ENCODE measurements at places on chromosomes 16 and 17. TPM values are rescaled to one million over a fixed set of nuclear protein-coding genes. Genes with fewer than 3 reads are reported as not detected.

Gene EVPLL
- not detected for total RNA-seq

Gene UTS2R
- total RNA-seq: 0.22 TPM

Gene SCARF1
- total RNA-seq: 1.5 TPM

Gene RAB37
- total RNA-seq: not detected

Gene KLHL11
- total RNA-seq: 13.8 TPM

Gene MYO15A
- 0.18 TPM for total RNA-seq

Gene SECTM1
- total RNA-seq: not detected

Gene CFAP20
- 56.5 TPM for total RNA-seq

Gene RNF43
- 2.7 TPM for total RNA-seq

Gene BEAN1
- not detected for total RNA-seq

Gene KRTAP16-1
- not detected for total RNA-seq

Gene TBX21
- total RNA-seq: 0.18 TPM

Gene KRTAP4-5
- not detected for total RNA-seq

Gene MLX
- total RNA-seq: 50.0 TPM

Gene TK2
- 5.7 TPM for total RNA-seq

Gene PPP1R27
- 2.3 TPM for total RNA-seq

Gene PRAC1
- total RNA-seq: not detected

Gene CPNE7
- 73.4 TPM for total RNA-seq

Gene PIK3R6
- total RNA-seq: not detected

Gene SLC35G6
- total RNA-seq: not detected

Gene TNFSF12
- 0.56 TPM for total RNA-seq

Gene ITGAD
- not detected for total RNA-seq

Gene CDK3
- 5.0 TPM for total RNA-seq

Gene FLOT2
- total RNA-seq: 138 TPM

Gene RCVRN
- not detected for total RNA-seq

Gene GRIN2A
- not detected for total RNA-seq

Gene INCA1
- total RNA-seq: not detected

Gene TBC1D3B
- total RNA-seq: 0.60 TPM

Gene MT3
- total RNA-seq: not detected

Gene PRM3
- total RNA-seq: not detected

Gene TAT
- total RNA-seq: 0.63 TPM

Gene TEKT5
- not detected for total RNA-seq
